ENCODE measurements at places on chromosomes 3 and 15.

- DNase-seq: no peak
Measured at GRCh38 chr15:88695691-88696251, 57.0 kb downstream of the ISG20 start.

DNA sequence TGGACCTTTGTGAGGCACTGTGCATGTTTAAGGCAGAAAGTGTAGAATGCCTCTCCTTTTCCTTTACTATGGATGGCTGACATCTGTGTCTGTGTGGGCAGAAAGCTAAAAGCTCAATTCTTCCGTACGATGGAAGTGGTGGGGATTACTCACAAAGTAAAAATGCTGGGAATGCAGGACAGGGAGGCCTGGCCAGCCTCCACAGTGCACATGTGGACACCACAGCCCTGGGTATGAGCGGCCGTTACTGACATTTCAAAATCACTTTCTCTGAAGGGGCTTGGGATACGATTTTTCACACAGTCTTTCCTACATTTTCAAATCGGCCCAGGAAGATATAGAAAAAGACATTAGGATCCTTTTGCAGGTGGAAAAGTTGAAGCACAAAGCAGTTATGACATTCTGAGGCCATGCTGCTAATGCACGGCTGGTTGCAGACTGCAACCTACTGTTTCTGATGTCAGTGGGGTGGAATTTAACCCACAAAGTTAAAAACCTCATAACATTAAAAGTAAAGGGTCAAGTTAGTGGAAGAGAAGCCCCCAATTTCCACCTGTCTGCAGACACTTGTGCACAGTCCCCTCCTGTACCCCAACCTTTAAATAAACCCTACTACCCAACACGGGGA lies 27.9 kb downstream of the EHD4 start:
- no peak for DNase-seq

- DNase-seq: no peak
Measured at GRCh38 chr15:85770096-85771041, 24.4 kb downstream of the KLHL25 start.

- no peak for DNase-seq
Measured at GRCh38 chr3:34361921-34362320, 563.5 kb downstream of the PDCD6IP start.

GRCh38 chr15:39793923-39794322 lies 11.3 kb upstream of the FSIP1 start:
- no peak for DNase-seq

- DNase-seq: no peak
Measured at GRCh38 chr3:127732879-127733350, 60.2 kb downstream of the ABTB1 start.

DNA sequence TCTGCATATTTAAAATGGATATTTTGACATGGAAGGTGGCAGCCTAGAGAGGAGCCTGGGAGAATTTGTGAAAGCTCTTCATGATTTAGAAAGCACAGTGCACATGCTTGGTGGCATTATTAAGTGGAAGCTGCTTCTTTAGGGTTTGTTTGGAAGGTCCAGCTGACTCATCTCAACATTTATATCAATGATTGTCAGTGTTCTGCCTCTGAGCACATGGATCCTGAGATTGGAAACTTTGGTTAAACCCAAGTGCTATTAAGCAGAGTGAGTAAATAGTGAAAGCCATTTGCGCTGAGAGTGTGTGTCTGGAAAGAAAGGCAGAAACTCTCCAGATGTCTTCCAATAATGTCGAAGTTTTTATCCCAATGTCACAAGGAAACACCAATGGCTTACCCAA lies 7.4 kb downstream of the NOX5 start:
- no peak for DNase-seq

GRCh38 chr3:61425356-61425755 lies 136.0 kb upstream of the PTPRG start:
- no peak for DNase-seq

DNA sequence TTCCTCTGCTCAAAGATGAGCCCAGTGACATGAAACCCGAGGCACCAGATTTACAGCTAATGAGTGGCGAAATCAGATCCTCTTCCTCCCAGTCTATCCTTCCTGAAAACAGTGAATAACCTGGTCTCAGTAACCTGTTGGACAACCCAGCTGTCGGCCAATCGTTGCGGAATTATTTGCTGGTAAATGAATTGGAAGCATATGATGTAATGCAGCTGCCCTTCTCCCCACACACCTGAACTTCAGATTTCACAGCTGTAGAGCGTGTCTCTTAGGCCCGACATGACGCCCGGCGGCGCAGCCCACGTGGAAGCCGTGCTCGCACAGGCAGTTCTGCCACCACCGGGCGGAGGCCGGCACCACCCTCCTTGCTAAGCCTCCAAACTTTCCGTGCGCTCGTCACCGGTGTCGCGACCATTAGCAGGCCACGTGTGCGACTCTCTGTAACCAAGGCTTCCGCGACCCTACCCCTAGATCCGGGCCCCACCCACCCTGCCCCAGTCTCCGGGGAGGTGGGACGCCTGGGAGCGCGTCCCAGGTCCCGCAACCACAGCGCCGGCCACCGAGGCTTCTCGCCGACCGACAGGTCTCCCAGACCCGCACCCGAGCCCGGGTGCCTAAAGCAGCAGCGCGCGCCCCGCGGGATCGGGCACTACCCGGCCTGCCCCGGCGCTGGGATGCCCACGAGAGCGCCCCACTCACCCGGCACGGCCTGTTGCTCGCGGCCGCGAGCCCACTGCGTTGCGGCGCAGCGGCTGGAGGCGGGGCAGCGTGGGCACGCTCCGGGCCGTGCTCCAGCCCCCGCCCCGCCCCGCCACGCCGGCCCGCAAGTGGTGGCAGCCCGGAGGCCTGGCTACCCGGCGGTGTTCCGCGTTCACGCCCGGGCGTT lies at the start of gene RIOX2:
TSS of gene RIOX2 (minus strand) at position 753 of the 889 bp plus-strand sequence. CDS start 4,838 bp downstream, outside the sequence.
- peak; percentile 62 for DNase-seq

DNA sequence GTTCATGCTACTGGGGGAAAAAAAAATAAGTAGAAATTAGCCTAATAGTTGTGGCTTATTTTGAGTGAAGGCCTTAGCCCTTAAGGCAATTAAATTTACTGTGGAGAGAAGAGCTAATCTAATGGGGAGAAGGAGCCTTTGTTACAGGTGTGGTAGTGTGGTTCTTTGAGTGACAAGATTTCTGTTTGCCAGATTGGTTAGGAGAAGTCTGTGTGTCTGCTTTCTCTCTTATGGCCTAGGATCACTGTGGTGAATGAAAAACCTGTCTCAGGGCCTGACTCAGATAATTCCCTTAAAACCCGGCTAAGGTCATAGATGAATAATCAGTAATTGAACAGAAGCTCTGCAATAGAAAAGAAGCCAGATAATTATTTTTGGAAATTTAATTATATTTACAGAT lies 27.0 kb downstream of the OPA1 start:
- DNase-seq: no peak

- no peak for DNase-seq
Measured at GRCh38 chr15:80579611-80580010, 115.5 kb upstream of the ABHD17C start.

- DNase-seq: no peak
Measured at GRCh38 chr15:31058236-31058962, 43.1 kb downstream of the TRPM1 start.

GRCh38 chr3:136385457-136385856 lies 135.3 kb downstream of the PCCB start:
- no peak for DNase-seq

GRCh38 chr3:27089068-27089467 lies 280.1 kb downstream of the NEK10 start:
- no peak for DNase-seq

GRCh38 chr3:175057401-175057800 lies 198.3 kb downstream of the NAALADL2 start:
- DNase-seq: peak; percentile 97

DNA sequence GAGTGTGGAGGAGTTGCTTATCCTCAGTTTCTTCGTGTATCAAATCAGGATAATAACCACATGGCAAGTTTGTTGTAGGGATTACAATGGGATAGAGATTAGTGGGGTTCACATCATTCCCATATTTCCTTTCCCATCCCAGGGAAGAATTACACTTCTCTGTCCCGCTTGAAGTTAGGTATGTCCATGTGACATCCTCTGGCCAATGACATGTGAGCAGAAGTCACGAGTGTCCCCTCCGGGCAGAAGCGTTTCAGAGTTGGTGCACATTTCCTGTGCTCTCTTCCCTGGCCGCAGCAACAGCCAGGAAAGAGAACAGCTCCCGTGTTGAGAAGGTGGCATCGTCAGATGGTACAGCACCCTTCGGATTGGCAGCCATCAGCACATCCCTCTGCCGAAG lies 36.7 kb upstream of the HES1 start:
- DNase-seq: no peak

GRCh38 chr3:9703240-9703639 lies 393 bp upstream of the CPNE9 start:
- DNase-seq: no peak

DNA sequence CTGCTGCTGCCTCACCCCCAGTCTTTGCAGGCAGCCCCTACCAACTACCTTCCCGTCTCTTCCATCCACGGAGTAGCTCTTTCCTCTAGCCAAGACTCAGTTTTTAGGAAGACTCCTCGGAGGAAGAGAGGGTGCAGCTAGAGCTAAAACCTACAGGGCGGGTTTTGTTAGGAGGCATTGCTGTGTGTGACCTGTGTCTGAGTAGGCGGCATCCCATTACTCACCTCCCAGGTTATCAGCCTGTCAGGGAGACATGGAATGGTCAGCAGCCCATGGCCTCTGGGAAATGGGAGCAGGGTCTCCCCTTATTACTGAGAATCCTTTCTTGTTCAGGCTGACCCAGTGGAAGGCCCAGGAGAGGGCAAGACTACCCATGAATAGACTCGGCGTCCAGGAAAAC lies 43.8 kb upstream of the FGD5 start:
- DNase-seq: no peak

DNA sequence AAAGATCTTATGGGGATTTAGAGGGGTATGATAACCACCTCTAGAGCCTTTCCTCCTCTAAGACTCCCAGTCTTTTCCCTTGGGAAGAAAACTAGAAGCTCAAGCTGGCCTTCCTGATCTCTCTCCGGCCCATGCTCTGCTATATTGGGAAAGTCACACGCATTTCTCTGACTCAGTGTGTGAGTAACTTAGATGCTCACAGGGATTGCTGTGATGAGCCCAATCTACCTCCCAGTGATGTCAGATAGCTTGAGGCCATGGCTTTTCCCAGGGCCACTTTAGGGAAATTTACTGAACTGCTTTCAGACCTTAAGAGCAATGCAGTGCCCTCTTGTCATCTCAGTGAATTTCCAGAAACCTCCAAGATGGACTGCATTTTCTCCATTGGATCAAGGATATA lies 8.6 kb upstream of the ST8SIA2 start:
- no peak for DNase-seq

DNA sequence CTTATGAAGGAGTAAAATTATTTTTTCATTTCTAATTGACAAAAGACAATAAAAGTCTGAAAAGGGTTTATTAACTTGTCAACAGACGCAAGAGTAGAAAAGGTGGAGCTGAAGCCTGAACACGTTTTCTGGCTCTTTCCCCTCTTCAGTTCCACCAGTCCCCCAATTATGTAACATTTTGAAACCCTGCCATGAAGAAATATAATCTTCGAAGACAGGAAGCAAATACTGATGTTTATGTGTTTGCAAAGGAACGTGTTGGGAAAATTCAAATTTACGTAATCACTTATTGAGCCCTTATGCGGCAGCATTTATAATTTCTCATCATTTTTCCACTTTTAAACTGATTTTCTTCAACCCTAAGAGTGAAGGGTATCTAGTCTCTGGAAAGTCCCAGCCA lies 767 bp downstream of the AP3S2 start:
- DNase-seq: no peak

- no peak for DNase-seq
Measured at GRCh38 chr3:27504749-27505148, 20.6 kb upstream of the SLC4A7 start.

- DNase-seq: peak; percentile 75
Measured at GRCh38 chr3:72659596-72659995, 188.6 kb downstream of the SHQ1 start.

GRCh38 chr3:86973440-86973839 lies 17.5 kb downstream of the VGLL3 start:
- DNase-seq: no peak

- DNase-seq: no peak
Measured at GRCh38 chr3:126369490-126369889, 12.3 kb upstream of the KLF15 start.

DNA sequence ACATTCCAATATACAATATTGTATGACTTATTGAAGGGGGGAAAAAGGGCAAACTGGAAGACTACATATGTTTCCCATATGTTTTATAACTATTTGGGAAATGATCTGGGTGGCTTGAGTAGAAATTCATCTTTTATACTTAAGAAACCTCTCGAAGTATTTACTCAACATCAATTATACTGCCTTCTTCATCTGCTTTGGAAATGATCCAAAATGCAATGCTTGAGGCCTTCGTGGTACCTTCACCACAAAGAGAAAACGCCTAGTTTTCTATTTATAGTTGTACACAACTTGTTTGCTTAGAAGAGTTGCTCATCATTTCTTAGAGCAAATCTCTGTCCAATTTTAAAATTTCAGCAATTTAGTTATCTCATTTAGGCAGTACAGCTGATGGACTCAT lies 18.8 kb downstream of the ACKR4 start:
- DNase-seq: no peak

Data from NCI-H446 treated with DMSO at 0.1 percent for 48 hours (cell line).